ENCODE measurements at places on chromosomes 1 and 21. TPM values are rescaled to one million over a fixed set of nuclear protein-coding genes. Genes with fewer than 3 reads are reported as not detected.

PRR9 gene
- not detected for total RNA-seq

C1orf185 gene
- not detected for total RNA-seq

PTPRF gene
- total RNA-seq = 58.5 TPM

PERM1 gene
- total RNA-seq = not detected

TRPM2 gene
- not detected for total RNA-seq

CFHR1 gene
- total RNA-seq = not detected

NUDT4B gene
- 20.1 TPM for total RNA-seq

SLC1A7 gene
- total RNA-seq = not detected

CFHR2 gene
- total RNA-seq = not detected

FMN2 gene
- not detected for total RNA-seq

PDZK1 gene
- total RNA-seq = not detected

ANKRD35 gene
- 0.32 TPM for total RNA-seq

CXADR gene
- total RNA-seq = 26.6 TPM

TTC34 gene
- total RNA-seq = under 0.01 TPM

TMEM269 gene
- not detected for total RNA-seq

SLAMF7 gene
- not detected for total RNA-seq

TCHH gene
- total RNA-seq = not detected

PLA2G4A gene
- total RNA-seq = 10.6 TPM

TEDDM1 gene
- not detected for total RNA-seq

NHLH1 gene
- total RNA-seq = not detected

Data from epithelial cell of umbilical artery (primary cell).